ENCODE measurements at places on chromosomes 2 and 18.

DNA sequence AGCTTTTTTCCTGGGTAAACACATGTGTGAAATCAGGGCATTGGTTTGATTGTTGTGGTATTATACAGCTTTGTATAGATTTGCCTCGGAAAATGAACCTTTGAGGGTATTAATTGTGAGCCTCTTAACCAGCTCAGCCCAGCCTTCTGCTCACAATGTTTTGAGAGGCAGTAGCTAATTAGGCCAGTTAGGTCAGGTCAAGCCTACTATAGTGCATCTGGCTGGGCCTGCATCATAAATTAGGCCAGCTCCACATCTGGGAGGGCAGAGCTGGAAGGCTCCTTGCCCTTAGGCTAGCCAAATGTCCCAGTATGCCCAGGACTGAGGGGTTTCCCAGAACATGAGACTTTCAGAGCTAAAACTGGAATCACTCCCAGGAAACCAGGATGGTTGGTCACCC is 43.0 kb downstream of the LRATD1 start:
- no peak for DNase-seq

- DNase-seq, result no peak
Measured at GRCh38 chr2:23486684-23487075, 101.7 kb downstream of the KLHL29 start.

DNA sequence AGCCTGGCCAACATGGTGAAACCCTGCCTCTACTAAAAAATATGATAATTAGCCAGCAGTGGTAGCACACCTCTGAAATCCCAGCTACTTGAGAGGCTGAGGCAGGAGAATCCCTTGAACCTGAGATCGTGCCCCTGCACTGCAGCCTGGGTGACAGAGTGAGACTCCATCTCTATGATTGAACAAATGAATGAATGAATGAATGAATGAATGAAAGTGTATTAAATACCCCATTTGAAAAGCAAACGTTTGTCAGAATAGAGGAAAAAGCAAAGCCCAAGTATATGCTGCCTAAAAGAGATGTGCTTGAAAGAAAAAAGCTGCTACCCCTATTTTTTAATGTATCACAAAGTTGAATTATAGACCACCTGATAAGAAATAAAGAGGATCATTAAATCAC is 89.1 kb upstream of the TTC27 start:
- no peak for DNase-seq

- DNase-seq, result no peak
Measured at GRCh38 chr2:126707191-126707590, 51.2 kb downstream of the GYPC start.

DNA sequence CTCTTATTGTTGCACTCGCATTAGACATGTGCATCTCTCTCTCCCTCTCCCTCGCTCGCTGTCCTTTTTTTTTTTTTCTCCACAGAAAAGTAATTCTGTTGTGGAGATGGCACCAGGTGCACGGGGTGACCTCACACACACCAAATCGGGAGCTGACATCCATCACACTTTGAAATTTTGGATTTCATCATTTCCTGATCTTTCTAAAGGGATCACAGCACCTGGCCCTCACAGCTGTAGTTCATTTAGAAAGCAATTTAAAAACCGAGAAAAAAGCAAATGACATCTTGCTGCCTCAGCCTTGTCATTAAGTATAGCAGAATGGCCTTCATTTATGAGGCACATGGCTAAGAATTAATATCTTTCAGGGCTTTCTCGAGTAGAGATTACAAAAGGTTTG is 717.2 kb downstream of the RNF144A start:
- DNase-seq, result no peak

- DNase-seq, result no peak
Measured at GRCh38 chr18:27762054-27762453, 414.9 kb downstream of the CDH2 start.

- DNase-seq, result no peak
Measured at GRCh38 chr2:43101751-43102150, 124.7 kb downstream of the ZFP36L2 start.

GRCh38 chr18:73717570-73717969 is 430.1 kb downstream of the FBXO15 start:
- no peak for DNase-seq

DNA sequence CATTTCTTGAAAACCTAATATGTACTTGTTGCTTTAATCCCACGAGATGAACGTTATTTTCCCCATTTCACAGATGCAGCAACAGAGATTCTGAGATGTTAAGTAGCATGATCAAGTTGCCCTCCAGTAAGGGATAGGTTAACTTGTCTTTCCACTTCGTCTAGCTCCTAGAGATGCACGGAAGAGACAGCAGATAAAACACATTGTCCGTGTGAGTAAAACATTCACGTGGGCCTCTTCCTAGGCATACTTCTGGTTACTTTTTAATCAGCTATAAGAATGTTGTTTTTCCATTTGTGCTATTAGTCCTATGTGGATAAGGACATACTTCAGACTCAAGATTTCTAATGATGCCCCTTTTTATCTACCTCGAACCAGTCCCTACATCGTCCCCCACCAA is 1.2 kb upstream of the ARHGAP28 start:
- DNase-seq, result no peak

- DNase-seq, result no peak
Measured at GRCh38 chr2:176455816-176456291, 186.6 kb downstream of the MTX2 start.

DNA sequence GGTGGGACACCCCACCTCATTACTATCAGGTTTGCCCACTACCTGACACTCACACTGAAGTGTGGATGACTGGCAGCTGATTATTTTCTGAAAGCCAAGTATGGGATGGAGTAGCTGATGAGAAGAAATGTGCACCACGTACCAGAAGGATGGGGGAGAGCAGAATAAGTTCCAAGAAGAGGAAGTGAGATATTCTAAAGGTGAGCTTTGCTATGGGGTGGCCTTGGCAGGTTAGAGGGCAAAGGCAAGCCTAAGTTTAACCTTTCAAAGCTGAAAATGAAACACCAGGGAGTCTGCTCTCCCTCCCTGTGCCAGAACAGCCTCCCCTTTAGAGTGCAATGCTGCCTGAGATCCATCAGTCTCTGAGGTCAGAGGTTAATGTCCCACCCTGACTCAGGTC is 196.1 kb upstream of the OSR1 start:
- no peak for DNase-seq

GRCh38 chr2:43592443-43592842 is 3.4 kb downstream of the THADA start:
- DNase-seq, result no peak

DNA sequence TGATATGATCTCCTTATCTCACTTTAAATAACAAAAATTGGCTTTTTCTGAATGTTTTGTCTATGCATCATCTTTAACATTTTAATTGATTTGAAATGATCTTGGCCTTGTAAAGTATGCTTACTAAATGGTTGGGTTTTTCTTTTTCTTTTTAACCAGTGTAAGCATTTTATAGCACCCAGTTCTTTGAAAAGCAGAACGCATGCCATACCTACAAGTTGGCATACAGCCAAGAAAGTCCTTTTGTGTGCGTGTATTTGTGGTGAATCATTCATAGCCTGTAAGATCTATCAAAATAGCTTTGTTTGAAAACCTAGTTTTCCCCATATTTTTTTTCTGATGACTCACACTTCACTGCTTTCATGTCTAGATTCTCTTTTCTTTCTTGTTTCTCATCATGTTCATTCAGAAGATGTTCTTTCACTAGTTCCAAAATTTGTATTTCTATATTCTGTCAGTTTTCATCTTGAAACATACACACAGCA is 4.1 kb upstream of the VRK2 start:
- DNase-seq, result no peak

GRCh38 chr2:231886071-231886681 is 40.0 kb downstream of the NPPC start:
- no peak for DNase-seq

DNA sequence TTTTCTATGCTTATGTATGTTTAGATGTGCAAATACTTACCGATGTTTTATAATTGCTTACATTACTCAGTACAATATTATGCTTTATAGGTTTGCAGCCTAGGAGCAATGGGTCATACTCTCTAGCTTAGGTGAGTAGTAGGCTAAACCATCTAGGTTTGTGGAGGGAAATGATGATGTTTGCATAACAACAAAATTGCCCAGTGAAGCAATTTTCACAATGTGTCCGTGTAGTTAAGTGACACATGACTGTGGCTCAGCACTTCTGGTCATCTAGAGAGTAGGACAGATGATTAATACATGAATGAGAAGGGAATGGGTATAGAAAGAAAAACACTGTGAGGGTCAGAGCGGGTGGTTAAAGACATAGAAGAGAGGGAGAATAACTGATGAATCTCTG is 2116.2 kb upstream of the PIK3C3 start:
- DNase-seq, result no peak

DNA sequence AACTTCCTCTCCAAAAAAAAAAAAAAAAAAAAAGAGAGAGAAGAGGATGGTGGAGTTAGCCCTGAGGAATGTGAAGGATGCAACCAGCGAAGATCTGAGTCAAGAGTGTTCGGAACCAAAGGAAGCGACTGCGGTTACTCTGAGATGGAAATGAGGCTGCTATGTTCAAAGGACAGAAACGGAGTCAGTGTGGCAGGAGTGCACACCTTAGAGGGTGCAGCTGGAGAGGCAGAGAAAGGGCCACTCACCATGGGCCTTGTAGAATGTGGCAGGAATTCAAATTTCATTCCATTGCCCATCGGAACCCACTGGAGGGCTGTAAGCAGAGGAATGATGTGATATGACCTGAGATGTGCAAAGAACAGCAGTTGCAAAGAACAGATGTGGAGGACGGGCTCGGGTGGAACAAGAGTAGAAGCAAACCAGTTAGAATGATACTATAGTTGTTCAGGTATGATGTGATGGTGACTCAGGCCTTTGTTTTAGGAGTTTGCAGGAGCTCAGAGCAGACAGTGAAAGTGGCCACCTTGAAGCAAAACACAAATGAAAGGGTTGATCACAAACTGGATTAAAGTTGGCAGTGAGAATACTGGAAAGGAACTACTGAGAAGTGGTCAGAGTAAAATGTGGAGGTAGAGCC is 22.6 kb downstream of the ITGA6 start:
- DNase-seq, result no peak

DNA sequence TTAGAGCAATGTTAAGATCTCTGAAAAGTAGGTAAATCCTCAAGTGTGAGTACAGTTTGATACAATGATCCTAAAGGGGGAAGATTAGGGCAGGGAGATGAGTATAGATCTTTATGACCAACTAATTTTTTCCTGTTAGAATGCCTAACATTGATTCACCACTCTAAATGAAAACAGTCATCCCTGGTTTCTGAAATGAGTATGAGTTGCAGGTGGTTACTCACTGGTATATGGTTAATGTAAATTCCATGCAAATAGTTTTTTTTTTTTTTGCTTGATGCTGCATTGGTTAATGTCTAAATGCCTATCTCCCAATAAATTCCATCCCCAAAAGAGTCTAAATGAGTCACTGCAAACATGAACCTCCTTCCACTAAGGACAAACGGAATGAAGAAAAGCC is 55.0 kb upstream of the SERPINB2 start:
- no peak for DNase-seq

GRCh38 chr2:203743441-203743981 is 37.1 kb downstream of the CD28 start:
- DNase-seq, result no peak

GRCh38 chr2:33116799-33117198 is 170.0 kb downstream of the LTBP1 start:
- DNase-seq, result no peak

- peak; percentile 28 for DNase-seq
Measured at GRCh38 chr2:118309946-118310680, 221.8 kb downstream of the INSIG2 start.

DNA sequence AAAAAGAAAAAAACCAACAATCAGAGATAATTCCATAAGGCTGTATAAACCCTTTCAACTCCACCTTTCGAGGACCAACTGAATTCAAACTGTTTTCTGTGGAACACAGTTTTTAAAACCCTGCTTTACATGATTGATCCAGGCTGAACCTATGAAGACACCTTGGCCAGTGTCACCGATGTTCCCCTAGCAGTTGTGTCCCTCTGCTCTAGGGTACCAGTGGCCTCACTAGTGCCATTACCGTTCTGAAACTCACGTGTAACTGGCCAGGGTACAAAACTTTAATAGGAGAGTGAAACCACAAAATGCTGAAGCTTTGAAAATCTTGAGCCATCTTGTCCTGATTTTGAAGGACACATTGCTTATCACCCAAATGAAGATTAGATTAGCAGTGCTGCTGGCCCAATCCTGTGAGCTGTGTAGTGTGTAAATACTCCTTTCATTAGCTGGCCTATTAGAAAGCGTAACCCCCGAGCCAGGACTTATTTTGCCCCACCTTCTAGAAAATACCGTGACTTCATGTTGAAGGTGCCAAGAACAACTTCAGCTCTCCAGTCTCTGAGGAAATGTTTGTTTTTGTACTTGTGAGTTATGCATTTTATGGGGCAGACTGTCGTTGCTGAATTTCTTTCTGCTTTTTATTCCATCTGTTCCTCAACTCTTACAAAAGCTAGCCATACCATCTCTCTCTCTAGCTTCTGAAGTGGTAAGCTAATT is 147.8 kb upstream of the MAP3K20 start:
- no peak for DNase-seq

- no peak for DNase-seq
Measured at GRCh38 chr18:62186499-62186773, 420 bp downstream of the PIGN start.

- no peak for DNase-seq
Measured at GRCh38 chr2:178328037-178328436, 122.9 kb downstream of the PRKRA start.

DNA sequence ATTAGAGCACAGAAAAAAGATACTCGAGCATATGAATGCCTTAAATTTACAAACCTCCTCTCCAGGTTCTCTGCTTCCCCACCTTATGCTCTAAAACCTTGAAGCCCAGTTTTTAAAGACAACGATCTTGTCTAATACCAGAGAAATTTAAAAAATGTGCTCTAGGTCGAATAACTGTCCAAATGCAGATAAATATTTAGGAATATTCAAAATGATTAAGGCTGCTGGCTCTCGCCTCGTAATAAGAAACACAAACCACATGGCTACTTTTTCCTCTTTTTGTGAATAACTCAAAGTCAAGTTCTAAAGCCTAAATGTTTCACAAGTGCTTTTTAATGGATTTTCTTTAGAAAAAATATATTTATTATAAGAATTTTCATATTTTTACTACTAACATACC is 101.3 kb downstream of the SATB2 start:
- no peak for DNase-seq

GRCh38 chr18:75474332-75474731 is 46.8 kb upstream of the SMIM21 start:
- no peak for DNase-seq

- no peak for DNase-seq
Measured at GRCh38 chr18:4677006-4677405, 221.9 kb upstream of the DLGAP1 start.

DNA sequence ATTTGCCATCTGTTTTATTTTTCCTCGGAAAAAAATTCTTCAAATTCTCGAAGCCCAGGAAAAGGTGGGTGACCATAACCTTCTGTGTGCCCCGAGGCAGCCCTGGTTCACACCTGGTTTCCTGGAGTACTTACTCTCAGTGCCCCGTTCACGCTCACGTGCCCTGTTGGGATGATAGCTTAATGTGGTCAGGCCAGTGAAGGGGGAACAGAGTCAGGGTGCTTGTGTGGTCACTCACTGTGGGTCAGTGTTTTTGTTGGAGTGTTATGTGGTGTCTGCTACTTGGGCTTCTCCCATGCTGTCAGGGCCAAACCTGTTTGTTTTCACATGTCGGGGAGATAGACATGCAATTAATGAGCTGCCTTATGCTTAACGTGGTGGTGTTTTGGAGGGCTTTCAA is 78.1 kb downstream of the MAP4K4 start:
- no peak for DNase-seq

Data from stimulated activated CD4-positive, alpha-beta T cell treated with anti-CD3 and anti-CD28 coated beads, Interleukin-1b, Interleukin-23, amount 100 ng/mL, for 1 hour (primary cell).